ENCODE measurements at places on chromosomes 13 and 19. TPM values are rescaled to one million over a fixed set of nuclear protein-coding genes. Genes with fewer than 3 reads are reported as not detected.

DNA sequence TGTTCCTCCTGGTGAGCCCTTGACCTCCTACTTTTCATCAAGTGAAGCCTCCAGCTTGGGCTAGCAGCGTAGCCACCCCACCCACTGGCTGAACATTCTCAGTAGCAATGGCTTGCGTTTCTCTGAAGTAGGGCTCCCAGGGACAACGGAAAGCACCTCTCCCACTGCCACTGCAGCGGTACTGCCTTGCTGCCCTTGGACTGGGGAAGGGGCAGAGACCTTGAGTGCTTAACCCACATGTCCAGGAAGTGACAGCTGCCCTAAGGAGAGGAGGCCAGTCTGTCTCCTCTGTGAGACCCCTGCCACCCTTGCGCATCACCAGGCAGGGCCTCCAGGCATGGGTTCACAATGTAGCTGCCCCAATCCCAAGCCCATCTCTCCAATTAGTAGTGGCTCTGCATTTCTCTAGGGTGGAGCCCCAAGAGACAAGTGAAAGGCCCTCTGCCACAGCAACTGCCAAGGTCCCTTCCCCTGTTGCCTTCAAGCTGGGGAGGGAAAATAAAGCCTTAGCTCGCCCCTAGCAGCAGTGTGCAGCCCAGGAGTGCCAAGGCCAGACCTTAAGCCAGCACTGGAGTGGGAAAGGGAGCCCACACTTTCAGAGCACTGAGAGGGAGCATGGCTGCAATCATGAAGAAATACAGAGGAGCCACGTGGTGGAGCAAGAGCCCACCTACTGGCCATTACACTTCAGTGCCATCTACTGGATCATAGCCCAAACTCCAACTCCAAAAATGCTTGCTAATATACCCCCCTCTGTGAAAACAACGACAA is 175.9 kb upstream of the TRPC4 start:
- DNase-seq = no peak

GRCh38 chr19:18234194-18234593 is 8.0 kb upstream of the PDE4C start:
- DNase-seq = no peak

GRCh38 chr19:11223200-11223599 is 16.2 kb upstream of the ANGPTL8 start:
- no peak for DNase-seq

The LHB gene
- total RNA-seq = 0.55 TPM

DNA sequence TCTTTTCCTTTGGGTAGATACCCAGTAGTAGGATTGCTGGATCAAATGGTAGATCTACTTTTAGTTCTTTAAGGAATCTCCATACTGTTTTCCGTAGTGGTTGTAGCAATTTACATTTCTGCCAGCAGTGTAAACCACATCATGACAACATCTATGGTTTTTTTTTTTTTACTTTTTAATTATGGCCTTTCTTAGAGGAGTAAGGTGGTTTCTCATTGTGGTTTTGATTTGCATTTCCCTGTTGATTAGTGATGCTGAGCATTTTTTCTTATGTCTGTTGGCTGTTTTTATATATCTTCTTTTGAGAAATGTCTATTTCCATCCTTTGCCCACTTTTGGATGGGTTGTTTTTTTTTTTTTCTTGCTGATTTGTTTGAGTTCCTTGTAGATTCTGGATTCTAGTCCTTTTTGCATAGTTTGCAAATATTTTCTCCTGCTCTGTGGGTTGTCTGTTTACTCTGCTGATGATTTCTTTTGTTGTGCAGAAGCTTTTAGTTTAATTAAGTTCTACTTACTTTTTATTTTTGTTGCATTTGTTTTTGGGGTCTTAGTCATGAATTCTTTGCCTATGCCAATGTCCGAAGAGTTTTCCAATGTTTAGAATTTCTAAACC is 38.8 kb downstream of the TDRD3 start:
- no peak for DNase-seq

All from left cardiac atrium (tissue), 4 donors.